IMR-90 (cell line): ENCODE measurements at places on chromosomes 1 and 21.

- H3K27me3 ChIP-seq, result no peaks in the 10 kb centered on the region
- no peak overlapping the region for H3K27ac ChIP-seq
- DNase-seq, result no peak
Observed at GRCh38 chr1:59074598-59074997, 222.3 kb upstream of the FGGY start.

DNA sequence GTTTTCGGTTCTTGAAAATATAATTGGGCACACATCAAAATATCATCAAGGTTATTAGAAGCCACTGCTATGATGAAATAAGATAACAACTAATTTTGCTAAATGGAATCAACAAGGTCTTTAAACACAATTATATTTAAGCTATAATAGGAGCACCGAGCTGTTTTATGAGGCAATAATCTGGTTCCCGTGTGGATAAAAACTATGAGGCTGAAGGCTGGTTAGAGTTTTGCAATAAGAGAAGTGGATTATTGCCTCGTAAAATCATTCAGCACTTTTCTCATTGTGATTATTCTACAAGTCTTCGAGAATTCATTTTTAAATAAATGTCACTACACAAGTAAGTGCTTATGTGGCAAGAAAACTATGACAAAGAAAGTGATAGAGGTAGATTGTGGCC is 975.7 kb upstream of the ADGRL2 start:
- H3K4me3 ChIP-seq, result no peak overlapping the region
- H3K27ac ChIP-seq, result no peak overlapping the region
- H3K36me3 ChIP-seq, result no peaks in the 10 kb centered on the region
- DNase-seq, result no peak
- no peaks in the 10 kb centered on the region for H3K27me3 ChIP-seq

- no peak overlapping the region for H3K27ac ChIP-seq
- H3K4me3 ChIP-seq, result no peak overlapping the region
- H3K4me1 ChIP-seq, result no peaks in the 10 kb centered on the region
- H3K36me3 ChIP-seq, result peaks cover 4% of the 10 kb centered on the region
- no peak for DNase-seq
Observed at GRCh38 chr1:34845131-34845901, 14.2 kb downstream of the SMIM12 start.

GRCh38 chr1:203743091-203743571 is 21.9 kb upstream of the LAX1 start:
- peaks cover 1% of the 10 kb centered on the region; the same call in 1 of the 2 replicates for H3K4me1 ChIP-seq
- H3K36me3 ChIP-seq, result peaks cover 33% of the 10 kb centered on the region
- DNase-seq, result no peak
- H3K27ac ChIP-seq, result no peak overlapping the region

- H3K27ac ChIP-seq, result no peak overlapping the region
- peaks cover 23% of the 10 kb centered on the region for H3K27me3 ChIP-seq
- DNase-seq, result no peak
- no peaks in the 10 kb centered on the region for H3K36me3 ChIP-seq
- H3K4me3 ChIP-seq, result no peak overlapping the region
Observed at GRCh38 chr1:159171688-159172501, 480 bp downstream of the CADM3 start.
